ENCODE measurements at places on chromosomes 1 and 21.

GRCh38 chr1:154436433-154436832 is 31.3 kb downstream of the IL6R start:
- no peaks in the 10 kb centered on the region for H3K27me3 ChIP-seq
- H3K36me3 ChIP-seq: peaks cover 43% of the 10 kb centered on the region
- H3K4me3 ChIP-seq: peak overlapping the region; percentile 24
- H3K4me1 ChIP-seq: peaks cover 91% of the 10 kb centered on the region

GRCh38 chr1:241857131-241857530 is 9.1 kb downstream of the EXO1 start:
- no peaks in the 10 kb centered on the region for H3K27me3 ChIP-seq
- no peak for DNase-seq
- no peak overlapping the region for H3K27ac ChIP-seq
- no peaks in the 10 kb centered on the region for H3K36me3 ChIP-seq
- H3K4me3 ChIP-seq: no peak overlapping the region
- H3K4me1 ChIP-seq: no peaks in the 10 kb centered on the region

- no peaks in the 10 kb centered on the region for H3K4me1 ChIP-seq
- no peak overlapping the region for H3K27ac ChIP-seq
- no peak overlapping the region for H3K4me3 ChIP-seq
- H3K27me3 ChIP-seq: no peaks in the 10 kb centered on the region
- no peak for DNase-seq
These were observed 99.6 kb downstream of the CENPF start for GRCh38 chr1:214702556-214702955.

- no peak overlapping the region for H3K4me3 ChIP-seq
- no peak for DNase-seq
These were observed 29.6 kb downstream of the ITLN2 start for GRCh38 chr1:160924791-160925651.

- H3K4me1 ChIP-seq: peaks cover 23% of the 10 kb centered on the region
- H3K27me3 ChIP-seq: no peaks in the 10 kb centered on the region
- H3K27ac ChIP-seq: no peak overlapping the region
- no peak overlapping the region for H3K4me3 ChIP-seq
- DNase-seq: no peak
These were observed 37.1 kb upstream of the DOCK7 start for GRCh38 chr1:62725255-62725654.

- H3K27ac ChIP-seq: no peak overlapping the region
- no peak for DNase-seq
- no peaks in the 10 kb centered on the region for H3K36me3 ChIP-seq
- no peak overlapping the region for H3K4me3 ChIP-seq
- no peaks in the 10 kb centered on the region for H3K27me3 ChIP-seq
- H3K4me1 ChIP-seq: peaks cover 30% of the 10 kb centered on the region
These were observed 7.9 kb downstream of the LAX1 start for GRCh38 chr1:203772836-203773235.

DNA sequence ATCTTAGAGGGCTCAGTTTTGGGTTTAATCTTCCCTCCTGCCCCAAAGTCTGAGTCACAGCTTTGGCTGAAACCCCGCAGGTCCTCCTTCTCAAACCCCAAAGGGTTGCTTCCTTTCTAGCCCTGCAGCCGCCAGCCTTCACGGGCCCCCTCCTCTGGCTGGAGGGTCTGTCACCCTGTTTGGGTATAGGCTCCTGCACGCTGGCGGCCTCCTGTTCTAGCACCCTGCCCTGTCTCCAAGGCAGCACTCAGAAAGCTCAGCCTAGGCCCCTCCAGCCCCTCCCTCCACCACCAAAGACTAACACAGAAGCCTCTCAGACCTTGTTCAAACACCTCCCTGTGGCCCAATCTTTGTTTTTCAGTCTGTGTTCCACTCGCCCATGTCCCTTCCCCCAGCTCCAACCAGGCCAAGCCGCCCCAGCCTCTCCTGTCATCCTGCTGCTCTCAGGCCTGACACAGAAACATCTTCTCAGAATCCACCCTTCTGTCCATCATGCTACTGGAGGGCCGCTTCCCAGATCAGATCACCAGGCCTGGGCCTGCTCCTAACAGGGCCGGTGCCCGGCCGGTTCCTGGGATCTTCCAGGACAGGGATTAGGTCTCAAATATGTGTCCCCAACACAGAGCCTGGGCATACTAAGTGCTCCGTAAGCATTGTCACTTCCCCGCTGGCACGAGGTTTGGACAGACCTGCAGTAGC is 35.6 kb downstream of the HTR6 start:
- no peaks in the 10 kb centered on the region for H3K27me3 ChIP-seq
- peaks cover 57% of the 10 kb centered on the region for H3K36me3 ChIP-seq
- peaks cover 14% of the 10 kb centered on the region for H3K4me1 ChIP-seq

DNA sequence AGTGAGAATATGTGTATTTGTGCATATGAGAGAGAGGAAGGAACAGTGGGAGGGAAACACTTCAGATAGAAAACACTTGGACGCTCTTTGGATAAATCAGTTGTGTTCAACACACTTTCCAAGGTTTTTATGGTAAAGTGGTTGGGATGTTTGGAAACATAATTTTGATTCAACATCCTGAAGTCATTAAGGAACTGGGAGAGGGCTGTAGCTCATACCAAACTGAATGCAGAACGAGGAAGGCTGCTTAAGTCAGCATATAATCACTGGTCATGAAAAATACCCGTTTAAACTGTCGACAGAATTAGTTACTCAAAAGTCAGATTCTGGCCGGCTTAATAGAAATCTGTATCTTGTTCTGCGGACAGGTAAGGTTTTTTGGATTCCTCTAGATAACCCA is 14.9 kb downstream of the LIX1L start:
- no peak overlapping the region for H3K4me3 ChIP-seq
- H3K27me3 ChIP-seq: no peaks in the 10 kb centered on the region
- DNase-seq: no peak
- H3K4me1 ChIP-seq: no peaks in the 10 kb centered on the region

DNA sequence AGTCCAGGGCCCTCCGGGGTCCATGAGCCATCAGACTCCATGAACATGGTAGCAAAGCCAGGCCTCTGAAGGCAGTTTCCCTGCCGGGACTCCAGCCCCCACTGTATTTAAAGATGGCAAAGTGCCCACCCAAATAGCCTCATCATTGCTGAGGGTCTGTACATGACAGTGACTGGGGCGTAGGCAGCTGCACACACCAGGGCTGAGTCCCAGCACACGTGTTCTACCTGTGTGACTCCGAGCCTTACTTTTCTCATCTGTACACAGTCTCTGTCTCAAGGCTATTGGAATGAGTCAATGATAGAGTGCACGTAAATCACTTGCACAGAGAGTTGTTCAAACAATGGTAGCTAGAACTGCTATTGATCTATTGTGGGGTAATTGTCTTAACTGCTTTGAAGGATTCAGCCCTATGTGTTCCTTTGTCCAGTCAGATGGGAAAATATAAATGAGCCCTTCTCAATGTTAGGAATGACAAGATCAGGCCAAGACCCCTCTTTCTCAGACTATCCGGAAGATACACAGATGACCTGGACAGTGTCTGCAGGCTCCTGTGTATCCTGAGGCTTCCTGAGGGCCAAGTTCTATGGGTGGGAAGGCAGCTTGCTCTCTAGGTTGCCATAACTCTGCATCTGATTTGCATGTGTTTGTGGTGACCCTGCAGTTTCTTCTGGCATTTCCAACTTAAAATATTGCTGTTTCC is 48.9 kb downstream of the RASSF5 start:
- H3K4me1 ChIP-seq: peaks cover 83% of the 10 kb centered on the region
- H3K4me3 ChIP-seq: no peak overlapping the region
- H3K36me3 ChIP-seq: peaks cover 4% of the 10 kb centered on the region
- no peaks in the 10 kb centered on the region for H3K27me3 ChIP-seq
- DNase-seq: no peak

DNA sequence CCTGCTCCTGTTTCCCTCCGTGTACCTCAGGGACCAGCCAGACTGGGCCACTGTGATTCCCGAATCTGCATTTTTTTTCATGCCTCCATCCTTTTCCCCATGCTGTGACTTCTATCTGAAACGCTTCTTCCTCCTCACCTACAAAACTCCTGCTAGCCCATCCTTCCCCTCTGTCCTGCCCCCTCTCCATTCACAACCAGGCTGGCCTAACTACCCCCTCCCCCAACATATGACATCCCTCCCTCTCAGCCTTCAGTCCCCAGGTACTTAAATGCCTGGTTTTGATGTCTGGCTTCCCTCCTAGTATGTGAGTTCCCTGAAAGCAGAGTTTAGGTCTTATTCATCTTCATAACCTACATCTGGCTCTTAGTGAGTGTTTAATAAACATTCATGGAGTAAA is 82.7 kb downstream of the TAS1R2 start:
- H3K27me3 ChIP-seq: no peaks in the 10 kb centered on the region
- no peak for DNase-seq
- no peak overlapping the region for H3K27ac ChIP-seq

DNA sequence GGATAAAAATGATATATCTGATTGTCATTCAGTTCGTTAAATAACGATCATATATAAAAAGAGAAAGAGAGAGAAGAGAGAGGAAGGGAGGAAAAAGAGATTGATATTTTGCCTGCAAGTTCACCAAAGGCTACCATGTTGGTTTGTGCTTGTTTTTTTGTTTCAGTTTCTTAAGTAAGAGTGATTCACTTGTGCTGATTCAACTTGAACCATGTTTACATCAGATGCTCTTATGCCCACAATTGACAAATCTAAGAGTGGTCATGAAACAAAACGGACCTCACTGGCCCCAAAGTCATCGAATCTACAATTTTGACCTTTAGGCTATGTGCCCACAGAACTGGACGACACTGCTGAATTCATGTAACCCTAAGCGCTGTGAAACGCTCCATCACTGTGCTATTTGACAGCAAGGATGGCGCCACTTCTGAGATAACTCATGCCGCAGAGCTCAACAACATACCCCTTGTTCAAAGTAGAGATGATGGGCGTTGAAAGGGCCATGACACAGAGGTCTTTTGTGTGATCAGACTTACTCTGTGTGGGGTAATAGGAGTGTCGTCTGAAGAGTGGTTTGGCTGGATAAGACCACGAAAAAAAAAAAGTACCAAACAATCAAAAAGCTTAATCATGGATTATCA is 481.4 kb downstream of the SETD4 start:
- no peak for DNase-seq
- no peaks in the 10 kb centered on the region for H3K36me3 ChIP-seq
- H3K27ac ChIP-seq: no peak overlapping the region
- H3K4me1 ChIP-seq: peaks cover 3% of the 10 kb centered on the region

GRCh38 chr21:33855190-33855589 is 60.4 kb downstream of the ATP5PO start:
- no peaks in the 10 kb centered on the region for H3K27me3 ChIP-seq
- H3K4me1 ChIP-seq: peaks cover 12% of the 10 kb centered on the region
- no peak overlapping the region for H3K27ac ChIP-seq
- no peaks in the 10 kb centered on the region for H3K36me3 ChIP-seq

DNA sequence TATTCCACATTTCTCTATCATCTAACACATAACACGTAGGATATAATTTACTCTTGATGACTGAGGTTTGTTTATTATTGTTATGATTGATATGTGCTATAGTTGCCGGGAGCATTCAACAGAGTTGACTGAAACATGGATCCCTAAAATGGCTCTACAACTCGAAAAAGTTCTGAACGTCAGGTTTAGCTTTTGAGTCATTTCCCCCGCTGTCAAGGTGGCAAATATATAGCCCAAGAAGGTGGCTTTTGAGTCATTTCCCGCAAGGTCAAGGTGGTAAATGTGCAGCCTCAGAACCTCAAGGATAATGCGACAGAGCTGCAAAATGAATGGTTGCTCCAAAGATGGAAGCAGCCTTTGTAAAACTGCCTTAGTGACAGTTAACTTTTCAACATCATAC is 104.0 kb downstream of the NIBAN1 start:
- H3K4me3 ChIP-seq: no peak overlapping the region
- no peak overlapping the region for H3K27ac ChIP-seq
- DNase-seq: no peak
- H3K4me1 ChIP-seq: no peaks in the 10 kb centered on the region

DNA sequence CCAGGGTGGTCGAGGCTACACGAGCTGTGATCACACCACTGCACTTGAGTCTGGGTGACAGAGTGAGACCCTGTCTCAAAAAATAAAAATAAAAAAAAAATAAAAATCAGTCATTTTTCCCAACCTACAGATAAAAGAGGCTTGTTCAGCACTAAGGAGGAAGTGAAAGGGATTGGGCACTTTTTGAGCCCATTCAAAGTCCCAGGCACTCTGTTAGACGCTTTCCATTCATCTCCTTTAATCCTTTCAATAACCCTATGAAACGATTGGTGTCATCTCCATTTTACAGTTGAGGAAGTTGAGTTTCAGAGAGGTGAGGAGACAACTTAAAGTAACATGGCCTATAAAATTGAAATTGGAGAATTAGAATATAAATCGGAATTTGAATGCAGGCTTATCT is 10.4 kb upstream of the AGO4 start:
- no peaks in the 10 kb centered on the region for H3K4me1 ChIP-seq
- DNase-seq: no peak

- H3K4me3 ChIP-seq: no peak overlapping the region
- H3K27me3 ChIP-seq: no peaks in the 10 kb centered on the region
- no peaks in the 10 kb centered on the region for H3K4me1 ChIP-seq
- H3K27ac ChIP-seq: no peak overlapping the region
These were observed 144.5 kb upstream of the SMYD2 start for GRCh38 chr1:214136324-214136919.

DNA sequence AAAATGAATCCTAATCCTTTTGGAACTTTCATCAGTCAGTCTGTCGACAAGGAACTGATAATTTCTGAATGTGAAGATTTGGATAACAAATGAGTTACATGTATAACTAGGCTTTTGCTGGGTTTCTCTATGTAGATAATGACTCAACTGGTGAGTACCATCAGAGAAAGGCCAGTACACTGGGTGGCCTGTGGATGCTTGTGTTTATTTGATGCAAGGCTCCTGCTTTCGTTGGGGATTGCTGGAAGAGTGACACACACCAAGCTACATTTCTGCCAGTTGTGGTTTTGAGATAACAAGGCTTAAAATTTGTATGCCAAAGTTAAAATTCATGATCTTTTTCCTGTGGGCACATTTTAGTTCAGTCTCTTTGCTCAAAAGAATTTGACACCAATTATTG is 115.7 kb upstream of the UBE2U start:
- H3K36me3 ChIP-seq: no peaks in the 10 kb centered on the region
- H3K4me3 ChIP-seq: no peak overlapping the region
- no peaks in the 10 kb centered on the region for H3K4me1 ChIP-seq
- no peak for DNase-seq
- no peaks in the 10 kb centered on the region for H3K27me3 ChIP-seq
